Stimulated activated CD4-positive, alpha-beta T cell treated with anti-CD3 and anti-CD28 coated beads, Interleukin-12 subunit alpha, Interleukin-12 subunit beta, amount 100 ng/mL, for 4 hours (primary cell): ENCODE measurements at places on chromosomes 1 and 21.
A peak's percentile ranks its signal among the peaks of the same experiment; 100 is the strongest.

GRCh38 chr21:45252448-45252925 is 35.2 kb downstream of the POFUT2 start:
- no peak for DNase-seq

DNA sequence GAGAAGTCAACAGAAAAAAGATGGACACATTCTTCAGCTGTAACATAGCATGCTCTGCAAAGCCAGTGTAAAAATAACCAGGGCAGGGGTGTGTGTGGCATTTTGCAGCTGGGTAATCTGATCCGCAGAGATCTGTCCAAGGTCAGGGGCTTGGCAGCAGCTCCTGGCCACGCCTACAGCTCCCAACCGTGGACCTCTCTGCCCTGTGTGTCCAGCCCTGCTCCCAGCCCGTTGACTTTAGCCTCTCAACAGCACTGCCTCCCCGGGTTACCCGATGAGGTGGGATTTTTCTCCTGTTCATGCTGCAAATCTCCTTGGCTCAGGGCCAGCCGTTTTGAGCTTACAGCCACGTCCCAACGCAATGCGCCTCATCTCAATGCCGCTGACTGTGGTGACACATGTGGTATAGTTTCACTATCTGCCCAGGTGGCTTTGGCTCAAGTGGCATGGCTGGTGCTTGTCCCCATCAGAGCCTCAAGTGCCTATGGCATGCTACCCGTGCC is 68.1 kb downstream of the VWA5B1 start:
- DNase-seq, result no peak

- no peak for DNase-seq
Measured at GRCh38 chr1:183676586-183677189, 23.6 kb upstream of the APOBEC4 start.

DNA sequence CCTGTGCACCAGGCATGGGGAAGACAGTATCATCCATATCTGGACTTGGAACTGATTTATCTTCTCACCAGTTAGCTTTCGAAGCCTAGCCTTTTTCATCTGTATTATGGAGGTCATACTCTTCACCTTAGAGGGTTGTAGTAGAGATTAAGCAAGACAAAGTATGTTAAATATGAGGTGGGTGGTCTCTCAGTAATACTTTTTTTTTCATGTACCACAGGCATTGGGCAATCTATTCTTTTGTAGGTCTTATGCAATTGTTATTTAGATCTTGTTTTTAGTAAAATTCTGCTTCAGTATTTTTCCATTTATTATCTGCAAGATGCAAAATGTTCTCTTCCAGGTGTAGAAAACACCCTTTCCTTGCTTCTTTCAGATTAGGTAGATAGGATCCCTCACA is 35.2 kb upstream of the OR2B11 start:
- DNase-seq, result no peak

DNA sequence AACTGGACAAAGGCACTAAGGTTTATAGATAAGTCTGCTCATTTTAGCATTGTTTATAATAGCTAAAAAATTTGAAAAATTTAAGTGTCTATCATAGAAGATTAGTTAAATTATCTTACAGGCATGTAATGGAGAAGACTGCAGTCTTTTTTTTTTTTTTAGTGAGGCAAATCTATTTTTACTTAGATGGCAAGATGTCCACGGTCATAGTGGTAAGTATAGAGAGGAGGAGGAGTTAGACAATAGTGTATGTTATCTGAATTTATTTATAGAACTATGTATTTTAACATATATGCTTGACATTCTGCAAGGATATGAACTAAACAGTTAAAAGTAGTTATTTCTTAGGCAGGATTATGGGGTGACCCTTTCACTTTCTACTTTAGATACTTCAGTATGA is 149.0 kb downstream of the SYT2 start:
- no peak for DNase-seq

- no peak for DNase-seq
Measured at GRCh38 chr1:115650961-115651360, 9.2 kb downstream of the VANGL1 start.

DNA sequence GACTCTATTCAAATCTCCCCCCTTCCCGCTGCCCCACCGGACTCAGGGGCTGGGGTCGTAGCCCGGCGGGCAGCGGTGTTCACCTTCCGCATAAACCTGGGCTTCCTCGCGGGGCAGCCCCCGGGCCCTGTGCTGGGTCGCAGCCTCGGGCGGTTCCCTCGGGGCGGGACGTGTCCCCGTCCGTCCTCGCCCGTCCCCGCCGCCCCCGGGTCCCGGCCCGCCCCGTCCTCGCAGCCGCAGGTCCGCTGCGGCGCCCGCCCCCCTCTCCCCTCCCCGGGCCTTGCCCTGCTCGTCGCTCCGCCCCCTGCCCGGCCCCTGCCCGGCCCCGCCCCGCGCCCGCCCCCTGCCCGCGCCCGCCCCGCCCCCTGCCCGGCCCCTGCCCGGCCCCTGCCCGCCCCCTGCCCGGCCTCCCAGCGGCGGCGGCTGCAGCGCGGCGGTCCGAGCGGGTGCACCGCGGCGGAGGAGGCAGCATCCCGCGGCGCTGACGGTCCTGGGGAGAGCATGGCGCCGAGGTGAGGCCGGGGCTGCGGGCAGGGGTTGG is at the start of gene COL18A1:
COL18A1 (plus strand) TSS at position 436 of the 541 bp plus-strand sequence; CDS start at position 502, 66 bp downstream.
- peak; percentile 52 for DNase-seq

- no peak for DNase-seq
Measured at GRCh38 chr21:45502600-45502999, 39.6 kb downstream of the SLC19A1 start.

GRCh38 chr1:54996359-54996868 is 2.3 kb upstream of the BSND start:
- peak; percentile 77 for DNase-seq

GRCh38 chr1:79667848-79668696 is 661.5 kb upstream of the ADGRL4 start:
- no peak for DNase-seq

GRCh38 chr1:59142311-59143132 is 154.4 kb upstream of the FGGY start:
- no peak for DNase-seq

DNA sequence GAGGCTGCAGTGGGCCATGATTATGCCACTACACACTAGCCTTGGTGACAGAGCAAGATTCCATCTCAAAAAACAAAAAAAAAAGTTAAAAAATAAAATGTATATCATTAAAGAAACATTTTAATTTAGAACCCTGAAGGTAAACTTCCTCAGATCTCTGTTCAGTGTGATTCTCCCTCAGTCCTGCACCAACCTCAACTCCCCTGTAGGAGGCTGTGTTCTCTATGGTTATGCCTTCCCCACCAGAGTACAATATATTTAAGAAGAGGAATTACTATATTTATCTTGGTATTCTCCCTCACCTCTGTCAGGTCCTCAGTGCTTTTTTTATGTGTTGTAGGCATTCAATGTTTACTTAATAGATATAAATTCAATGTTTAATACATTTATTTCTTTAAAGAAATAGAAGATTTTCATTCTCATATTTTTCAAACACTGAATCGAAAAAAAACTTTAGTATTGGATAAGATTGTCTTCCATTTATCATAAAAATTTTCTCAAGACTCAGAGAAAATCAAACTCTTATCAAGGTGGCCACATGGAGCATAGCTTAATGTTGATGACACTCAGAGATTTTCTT is 4.8 kb upstream of the LRRC8B start:
- no peak for DNase-seq

DNA sequence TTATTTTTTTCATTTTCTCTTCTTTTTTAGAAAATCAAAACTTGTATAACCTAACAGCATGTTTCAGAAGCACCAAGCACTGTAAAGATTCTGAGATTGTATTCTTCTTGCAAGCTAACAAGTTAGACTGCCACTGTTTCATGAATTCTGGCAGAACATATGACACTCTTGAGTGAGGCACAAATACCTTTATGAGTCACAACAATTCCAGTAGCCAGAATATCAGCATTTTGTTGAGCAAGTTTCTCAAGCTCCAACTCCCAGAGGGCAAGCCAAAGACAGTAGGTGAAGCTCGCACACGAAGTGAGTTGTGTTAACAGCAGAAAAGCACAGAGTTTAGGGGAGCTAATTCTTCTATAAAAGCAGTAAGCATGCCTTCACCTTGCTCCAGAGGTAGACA is 268.8 kb upstream of the NCAM2 start:
- no peak for DNase-seq

- no peak for DNase-seq
Measured at GRCh38 chr1:93123201-93123783, 44.2 kb downstream of the MTF2 start.

DNA sequence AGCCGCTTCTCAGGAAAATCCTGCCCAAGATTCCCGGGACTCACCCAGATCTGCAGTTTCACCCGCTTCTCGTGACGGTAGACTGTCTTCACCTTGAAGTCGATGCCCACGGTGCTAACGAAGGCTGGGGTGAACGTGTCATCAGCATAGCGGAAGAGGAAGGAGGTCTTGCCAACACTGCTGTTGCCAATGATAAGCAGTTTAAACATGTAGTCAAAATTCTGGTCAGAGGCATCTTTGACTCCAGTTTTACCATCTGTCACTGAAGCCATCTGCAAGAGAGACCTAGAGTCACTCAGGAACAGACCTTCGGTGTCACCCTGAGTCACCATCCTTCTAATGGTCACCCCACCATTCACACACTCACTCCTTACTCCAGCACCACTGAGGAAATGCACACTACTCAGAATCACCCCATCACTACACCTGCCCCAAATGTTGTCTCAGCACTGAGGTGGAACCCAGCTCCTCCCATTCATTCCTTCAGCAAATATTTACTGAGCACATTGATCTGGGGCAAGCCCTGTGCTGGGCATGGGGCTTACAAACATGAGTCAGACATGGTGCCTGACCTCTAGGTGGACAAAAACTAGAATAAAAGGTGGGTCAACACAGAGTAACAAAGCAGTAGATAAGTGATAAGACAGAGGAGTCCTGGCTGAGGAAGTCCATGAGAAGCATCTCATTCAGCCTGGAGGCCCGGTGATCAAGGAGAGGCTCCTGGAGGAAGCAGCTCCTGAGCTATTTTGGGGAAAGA is 13.5 kb downstream of the RAB3B start:
- DNase-seq, result no peak

- no peak for DNase-seq
Measured at GRCh38 chr1:12475530-12475934, 142.5 kb downstream of the DHRS3 start.

DNA sequence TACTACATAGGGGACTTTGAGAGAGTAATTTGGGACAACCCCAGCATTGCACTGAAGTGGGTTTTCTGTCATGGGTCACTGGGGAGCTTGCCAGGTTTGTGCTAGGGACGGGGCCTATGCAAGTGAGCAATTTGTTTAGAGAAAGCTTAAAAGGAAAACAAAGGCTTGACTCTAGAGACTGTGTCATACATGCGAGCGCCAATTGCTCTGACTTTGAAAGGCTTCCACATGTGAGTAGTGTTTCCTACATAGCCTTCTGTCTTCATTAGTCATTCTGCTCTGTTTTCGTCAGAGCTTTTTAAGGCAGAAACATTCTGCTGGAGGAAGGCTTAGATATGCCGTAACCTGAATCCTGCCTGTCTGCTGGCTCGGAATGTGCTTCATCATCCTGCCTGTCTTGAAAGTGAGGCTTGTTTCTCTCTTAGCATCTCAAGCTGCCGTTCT is 28.4 kb downstream of the TRIM45 start:
- DNase-seq, result no peak

DNA sequence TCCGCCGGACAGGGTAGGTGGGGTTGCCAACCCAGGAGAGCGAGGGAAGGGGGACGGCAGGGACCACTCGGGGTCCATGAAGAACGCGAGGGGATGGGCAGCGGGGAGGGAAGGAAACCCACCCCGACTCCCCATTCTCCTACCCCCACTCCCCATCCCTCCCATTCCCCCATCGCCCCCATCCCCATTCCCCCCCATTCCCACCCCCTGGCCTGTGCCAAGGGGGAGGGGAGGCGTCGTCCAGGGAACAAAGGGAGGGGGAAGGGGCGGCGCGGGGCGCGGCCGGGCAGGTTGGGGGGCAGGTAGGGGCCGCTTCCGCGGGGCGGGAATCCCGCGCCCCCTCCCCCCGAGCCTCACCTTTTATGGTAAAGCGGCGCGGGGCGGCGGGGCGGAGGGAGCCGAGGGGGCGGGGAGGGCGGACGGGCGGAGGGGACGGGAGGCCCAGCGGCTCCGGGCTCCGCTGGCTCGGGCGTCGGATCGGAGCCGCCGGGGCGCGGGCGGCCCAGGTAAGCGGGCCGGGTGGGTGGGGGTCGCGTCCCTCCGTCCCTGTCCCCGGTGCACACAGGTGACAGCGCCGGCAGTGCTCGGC is at the start of gene FBLIM1:
FBLIM1 (plus strand) TSS at position 453 of the 589 bp plus-strand sequence. CDS start 6,189 bp downstream, outside the sequence.
- no peak for DNase-seq

DNA sequence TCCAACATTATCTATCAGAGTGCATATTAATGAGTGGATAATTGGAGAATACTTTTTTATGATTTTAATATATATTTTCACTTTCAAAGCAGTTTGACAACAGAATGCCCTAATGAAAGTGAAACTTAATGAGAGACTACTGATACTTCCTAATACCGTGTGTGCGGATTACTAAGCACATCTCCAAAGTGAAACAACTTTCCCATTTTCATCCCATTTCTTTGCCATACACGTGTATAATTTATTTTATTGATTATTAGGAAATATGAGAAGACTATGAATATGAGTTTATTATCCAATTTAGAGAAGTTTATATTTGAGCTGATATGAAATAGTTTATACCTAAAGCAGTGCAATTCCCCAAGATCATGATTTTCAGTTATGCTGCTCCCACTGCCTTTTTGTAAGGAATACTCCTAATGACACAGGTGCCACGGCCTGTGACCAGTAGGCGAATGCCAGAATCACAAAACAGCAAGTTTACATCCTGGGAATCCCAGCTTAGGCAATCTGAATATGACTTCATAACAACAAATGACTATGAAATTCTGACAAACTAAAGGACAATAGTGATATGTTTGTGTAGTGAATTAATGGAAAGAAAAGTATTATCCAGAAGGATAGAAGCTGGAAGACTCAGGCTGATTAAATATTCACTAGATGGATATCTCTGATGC is 202.9 kb downstream of the NCAM2 start:
- no peak for DNase-seq

DNA sequence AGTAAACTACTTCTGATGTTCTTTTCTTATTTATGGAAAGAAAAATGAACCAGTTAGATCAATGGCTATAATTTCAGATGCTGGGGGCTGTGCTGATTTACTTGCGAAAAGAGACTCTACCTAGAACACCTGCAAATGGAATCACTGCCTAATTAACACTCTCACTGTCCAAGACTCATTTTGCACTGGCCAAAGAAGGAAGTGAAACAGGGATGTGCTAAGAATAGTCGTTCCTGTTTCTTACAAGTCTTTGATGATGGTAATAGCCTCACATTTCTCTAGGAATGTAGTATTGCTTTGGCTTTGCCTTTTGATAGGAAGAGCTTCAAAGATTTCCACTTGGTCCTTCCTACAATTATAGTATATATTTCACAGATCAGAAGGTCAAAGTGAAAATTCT is 12.7 kb upstream of the TSNAX start:
- no peak for DNase-seq

DNA sequence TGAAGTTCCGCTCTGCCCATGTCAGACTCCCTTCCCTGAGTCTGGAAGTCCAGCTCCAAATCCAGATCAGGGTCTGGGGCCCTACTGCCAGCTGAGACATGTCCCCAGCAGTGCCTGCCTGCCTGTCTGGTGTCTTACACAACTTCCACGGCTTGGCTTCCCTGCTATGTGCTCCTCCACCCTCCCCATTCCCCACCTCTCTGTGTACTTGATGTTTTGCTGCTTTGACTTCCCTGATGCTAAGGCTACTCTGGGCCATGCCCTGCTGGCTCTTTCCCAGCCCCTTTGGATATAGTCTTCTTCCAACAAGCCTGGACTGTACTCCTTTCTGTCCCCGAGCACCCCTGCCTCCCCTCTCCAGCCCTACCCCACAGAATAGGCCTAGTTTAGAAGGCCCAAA is 7.3 kb downstream of the GJA5 start:
- DNase-seq, result no peak
